ENCODE measurements at places on chromosomes 2 and 18.
A peak's percentile ranks its signal among the peaks of the same experiment; 100 is the strongest.

- no peak for DNase-seq
These were observed 127.4 kb downstream of the DCDC2C start for GRCh38 chr2:3830796-3831195.

- no peak for DNase-seq
These were observed 10.7 kb upstream of the CASP10 start for GRCh38 chr2:201172279-201172678.

DNA sequence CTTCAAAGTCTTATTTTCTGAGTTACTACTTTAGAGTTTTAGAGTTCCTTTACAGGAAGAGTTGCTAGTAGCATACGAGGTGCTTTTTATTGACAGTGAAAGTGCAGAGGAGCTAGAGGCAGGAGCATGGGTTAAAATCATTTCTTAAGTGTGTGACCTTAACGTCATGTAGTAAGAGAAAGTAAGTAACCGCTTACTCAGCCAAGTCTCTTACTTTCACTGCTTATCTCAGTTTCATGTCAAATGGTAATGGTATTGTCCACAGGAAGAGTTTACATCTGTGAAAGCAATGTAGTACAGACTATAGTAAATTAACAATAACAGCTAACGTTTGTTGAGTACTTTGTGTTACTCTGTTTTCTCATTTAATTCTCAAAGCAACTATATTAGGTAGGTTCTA, 12.6 kb downstream of the NDUFAF7 start:
- DNase-seq, result no peak

GRCh38 chr2:207394812-207395534, 134.8 kb upstream of the CREB1 start:
- DNase-seq, result peak; percentile 98

- no peak for DNase-seq
These were observed 410.0 kb upstream of the KCNH7 start for GRCh38 chr2:163248376-163249253.

GRCh38 chr2:68747413-68747812, 12.8 kb downstream of the ARHGAP25 start:
- no peak for DNase-seq

All from glomerular endothelial cell (primary cell).